ENCODE measurements at places on chromosomes 7 and 10.

GRCh38 chr7:65846008-65846570 lies 26.8 kb upstream of the VKORC1L1 start:
- DNase-seq = no peak

DNA sequence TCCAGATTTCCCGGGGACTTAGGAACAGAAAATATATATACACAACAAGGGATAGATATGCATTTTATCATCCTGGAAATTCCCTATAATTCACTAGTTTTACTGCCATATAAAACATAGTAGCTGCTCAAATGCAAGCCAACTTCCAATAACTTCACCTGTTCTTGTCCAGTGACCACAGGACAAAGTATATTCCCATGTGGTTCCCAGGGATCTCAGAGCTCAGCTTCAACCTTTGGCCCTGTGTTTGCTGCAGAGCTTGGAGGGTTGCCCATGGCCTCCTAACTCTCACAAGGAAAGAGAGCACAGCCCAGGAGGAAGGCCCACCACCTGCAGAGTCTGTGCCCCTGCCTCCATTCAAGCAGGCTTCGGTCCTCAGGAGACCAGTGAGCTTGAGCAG lies 4.5 kb upstream of the DRGX start:
- DNase-seq = no peak

DNA sequence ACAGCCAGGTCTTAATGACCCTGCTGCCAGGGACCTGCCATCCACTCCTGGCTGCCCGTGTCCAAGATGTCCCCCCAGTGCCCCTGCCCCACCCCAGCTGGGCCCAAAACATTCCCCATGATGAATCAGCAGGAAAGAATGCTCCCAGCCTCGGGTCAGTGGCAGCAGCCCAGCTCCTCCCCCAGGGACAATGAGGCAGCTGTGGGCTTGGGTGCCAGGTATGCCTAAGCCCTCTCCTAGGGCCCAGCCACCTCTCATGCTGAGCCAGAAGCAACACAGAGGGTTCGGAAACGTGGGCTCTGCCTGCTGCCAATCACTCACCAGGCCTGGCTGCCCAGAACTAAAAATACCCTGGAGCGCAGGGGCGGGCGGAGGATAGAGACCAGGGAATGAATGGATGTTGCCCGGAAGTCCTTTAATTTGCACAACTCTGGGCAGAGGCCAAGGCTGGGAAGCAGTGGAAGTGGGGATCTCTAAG lies 1.5 kb upstream of the LOXL4 start:
- DNase-seq = no peak

GRCh38 chr7:91280604-91281003 lies 16.4 kb downstream of the FZD1 start:
- DNase-seq = no peak

- no peak for DNase-seq
Observed at GRCh38 chr10:46522295-46523118, 34.0 kb downstream of the GPRIN2 start.

DNA sequence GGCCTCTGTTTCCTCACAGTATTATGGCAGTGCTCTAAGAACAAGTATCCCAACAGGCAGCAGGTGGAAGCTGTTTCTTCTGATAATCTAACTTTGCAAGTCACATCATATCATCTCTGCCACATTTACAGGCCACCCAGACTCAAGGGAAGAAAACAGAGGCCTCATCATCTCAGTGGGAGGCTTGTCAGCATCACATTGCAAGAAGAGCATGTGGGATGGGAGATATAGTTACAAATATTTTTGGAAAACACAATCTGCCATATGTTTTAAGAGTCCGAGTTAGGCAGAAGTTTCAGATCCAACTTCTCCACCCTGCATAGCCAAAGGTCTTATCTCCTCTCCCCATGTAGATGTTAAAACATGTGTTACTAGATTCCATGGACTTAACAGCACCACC lies 130.4 kb upstream of the PDE1C start:
- DNase-seq = no peak

- DNase-seq = no peak
Observed at GRCh38 chr10:85642421-85643170, 724.0 kb downstream of the GRID1 start.

GRCh38 chr7:49295146-49295545 lies 370.8 kb downstream of the CDC14C start:
- DNase-seq = no peak

- DNase-seq = peak; percentile 20
Observed at GRCh38 chr7:151795168-151795811, 81.6 kb downstream of the PRKAG2 start.

DNA sequence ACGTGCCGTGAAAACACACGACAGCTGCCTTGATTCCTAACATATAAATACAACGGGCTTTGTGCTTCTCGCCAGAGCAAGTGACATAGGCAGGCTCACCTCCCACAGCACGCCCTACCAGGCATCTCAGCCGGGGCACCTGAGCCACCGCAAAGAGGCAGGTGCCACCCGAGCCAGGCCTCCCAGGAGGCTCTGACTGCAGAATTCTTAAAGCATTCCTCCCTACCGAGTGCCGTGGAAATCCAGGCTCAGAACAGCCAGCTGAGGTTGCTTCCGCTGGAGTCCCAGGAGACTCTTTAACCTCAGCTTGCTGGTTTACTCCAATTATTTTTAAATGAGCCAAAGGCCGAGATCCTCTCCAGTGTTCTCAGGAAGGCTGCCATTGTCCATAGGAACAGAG lies 206.5 kb downstream of the USP6NL start:
- DNase-seq = no peak

GRCh38 chr10:3040069-3040468 lies 27.3 kb upstream of the PFKP start:
- no peak for DNase-seq

- no peak for DNase-seq
Observed at GRCh38 chr7:66634816-66635215, 6.1 kb downstream of the KCTD7 start.

DNA sequence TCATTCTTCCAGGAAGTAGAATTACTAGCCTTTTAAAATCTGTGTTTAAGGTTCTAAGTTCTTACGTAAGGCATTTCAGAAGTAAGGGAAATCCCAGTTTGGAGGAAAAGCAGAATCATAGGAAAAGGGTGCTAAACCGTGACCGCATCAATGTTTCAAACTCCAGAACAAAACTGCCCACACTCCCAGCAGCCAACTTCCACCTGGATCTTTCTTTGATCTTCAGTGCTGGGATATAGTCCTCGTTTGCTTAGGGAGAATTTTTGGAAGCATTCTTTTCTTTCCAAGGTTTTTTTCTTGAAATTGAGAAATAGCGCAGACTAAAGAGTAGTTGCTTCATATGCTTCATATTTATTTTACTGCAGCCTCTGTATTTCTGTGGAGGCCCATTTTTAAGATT lies 8.9 kb downstream of the PROSER2 start:
- DNase-seq = no peak

DNA sequence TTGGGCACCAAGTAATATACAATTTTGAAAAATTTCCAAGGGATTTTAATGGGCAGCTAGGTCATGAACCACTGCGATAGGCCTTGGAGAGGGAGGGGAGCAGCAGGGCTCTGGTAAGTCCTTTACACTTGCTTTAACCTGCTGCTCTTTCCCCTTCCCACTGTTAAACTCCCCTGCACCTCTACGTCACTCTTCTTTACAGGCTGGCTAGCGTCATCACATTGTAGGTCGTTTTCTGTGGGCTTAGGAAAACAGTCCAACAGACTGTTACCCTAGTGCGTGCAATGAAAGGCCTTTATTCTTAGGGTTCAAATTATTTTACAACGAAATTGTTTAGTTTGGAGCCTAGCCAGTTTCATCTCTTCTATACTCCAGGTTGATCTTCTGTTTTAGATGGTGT lies 235.7 kb downstream of the AUTS2 start:
- DNase-seq = no peak

GRCh38 chr10:5779730-5780129 lies 33.5 kb downstream of the GDI2 start:
- DNase-seq = no peak

- no peak for DNase-seq
Observed at GRCh38 chr10:108230478-108231170, 1066.1 kb upstream of the SORCS1 start.

DNA sequence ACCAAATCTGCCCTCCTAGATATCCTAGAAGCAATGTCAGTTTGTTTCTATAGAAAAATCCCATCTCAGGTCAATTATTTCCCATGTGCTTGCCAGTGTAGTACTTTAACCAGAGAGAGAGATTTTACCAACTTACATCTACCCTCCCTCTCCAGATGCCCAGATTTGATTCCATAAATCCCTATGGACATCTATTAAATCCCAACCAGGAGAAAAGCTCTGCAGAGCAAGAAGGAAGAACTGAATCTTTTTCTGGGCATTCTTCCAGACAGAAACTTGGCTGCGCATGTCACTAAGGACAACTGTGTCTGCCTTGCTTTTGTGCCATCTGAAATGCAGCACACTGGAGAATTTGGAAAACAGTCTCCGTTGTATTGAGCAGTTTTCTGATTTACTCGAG lies 597.6 kb downstream of the SORCS1 start:
- no peak for DNase-seq

DNA sequence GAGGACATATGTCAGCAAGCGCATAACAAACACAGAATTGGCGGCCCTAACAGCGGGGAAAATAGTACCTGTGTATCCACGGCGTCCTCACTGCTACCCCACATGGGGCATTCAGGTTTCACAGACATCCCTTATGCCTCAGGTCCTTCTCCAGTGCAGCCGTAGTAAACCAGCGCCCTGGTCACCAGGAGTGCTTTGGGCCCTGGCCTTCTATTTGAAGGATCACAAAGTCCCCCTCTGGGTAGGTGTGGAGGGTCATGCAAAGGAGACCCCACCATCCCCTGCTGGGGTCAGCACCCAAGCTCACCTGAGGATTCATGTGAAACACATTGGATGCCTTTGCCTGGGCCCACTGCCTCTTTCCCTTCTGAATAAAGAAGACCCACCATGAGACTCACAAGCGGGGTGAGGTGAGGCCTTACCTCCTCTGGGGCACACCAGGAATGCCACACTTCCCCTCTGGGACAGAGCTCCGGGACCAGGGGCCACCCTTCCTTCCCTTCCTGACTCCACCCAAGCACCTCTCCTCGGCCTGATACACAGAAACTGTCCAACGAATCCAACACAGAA lies 18.8 kb downstream of the CLRN3 start:
- no peak for DNase-seq

GRCh38 chr10:65950075-65950474 lies 975.8 kb upstream of the LRRTM3 start:
- no peak for DNase-seq

GRCh38 chr7:154693661-154694060 lies 309.3 kb downstream of the PAXIP1 start:
- no peak for DNase-seq

GRCh38 chr7:140261522-140261921 lies 84.7 kb upstream of the KDM7A start:
- no peak for DNase-seq

GRCh38 chr10:58952162-58952601 lies 224.3 kb upstream of the PHYHIPL start:
- DNase-seq = no peak

DNA sequence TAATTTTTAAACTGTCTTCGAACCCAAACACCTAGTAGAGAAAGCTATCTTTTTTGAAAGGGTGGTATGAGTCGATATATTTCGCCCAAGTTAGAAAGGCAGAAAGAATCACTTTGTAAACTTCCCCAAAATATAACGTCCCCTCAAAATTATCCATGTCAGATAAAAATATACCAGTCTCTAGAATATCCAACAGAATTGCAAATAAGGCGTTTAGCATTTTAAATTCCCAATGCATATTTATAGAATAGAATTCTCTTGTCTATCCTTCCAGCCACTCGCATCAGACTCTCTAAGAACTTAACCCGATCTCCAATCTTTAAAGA lies 2.1 kb downstream of the CTBP2 start:
- DNase-seq = no peak

GRCh38 chr7:4274286-4274685 lies 407.8 kb upstream of the FOXK1 start:
- no peak for DNase-seq

- no peak for DNase-seq
Observed at GRCh38 chr10:125602825-125603224, 80.1 kb downstream of the TEX36 start.

- DNase-seq = no peak
Observed at GRCh38 chr7:111685349-111685748, 123.1 kb upstream of the IMMP2L start.

GRCh38 chr10:70832852-70833528 lies 17.2 kb downstream of the SGPL1 start:
- DNase-seq = no peak

DNA sequence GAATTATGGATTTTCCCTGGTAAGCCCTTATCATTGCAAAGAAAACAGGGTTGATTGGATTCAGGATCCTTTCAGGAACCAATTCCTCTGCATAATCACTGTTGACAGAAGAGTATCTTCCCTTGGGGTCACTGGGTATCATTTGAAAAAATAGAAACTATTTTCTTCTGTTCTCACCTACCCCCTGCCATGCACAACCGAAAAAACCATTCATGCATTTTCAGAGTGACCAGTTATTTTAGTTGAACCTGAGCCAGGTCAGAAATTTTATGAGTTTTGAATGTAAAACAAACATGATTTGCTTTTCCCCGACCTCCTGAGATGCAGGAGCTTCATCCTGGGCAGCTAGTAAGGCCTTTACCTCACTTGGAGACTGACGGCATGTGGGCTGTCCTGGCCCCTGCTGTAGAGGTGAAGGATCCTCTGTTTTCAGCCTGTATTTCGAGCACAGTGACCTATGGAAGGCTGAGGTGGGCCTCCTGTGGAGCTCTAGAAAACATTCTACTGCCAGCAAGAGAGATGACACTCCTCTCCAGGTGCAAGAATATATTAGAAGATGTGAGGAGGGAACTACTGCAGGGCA lies 30.1 kb downstream of the TMEM178B start:
- no peak for DNase-seq

DNA sequence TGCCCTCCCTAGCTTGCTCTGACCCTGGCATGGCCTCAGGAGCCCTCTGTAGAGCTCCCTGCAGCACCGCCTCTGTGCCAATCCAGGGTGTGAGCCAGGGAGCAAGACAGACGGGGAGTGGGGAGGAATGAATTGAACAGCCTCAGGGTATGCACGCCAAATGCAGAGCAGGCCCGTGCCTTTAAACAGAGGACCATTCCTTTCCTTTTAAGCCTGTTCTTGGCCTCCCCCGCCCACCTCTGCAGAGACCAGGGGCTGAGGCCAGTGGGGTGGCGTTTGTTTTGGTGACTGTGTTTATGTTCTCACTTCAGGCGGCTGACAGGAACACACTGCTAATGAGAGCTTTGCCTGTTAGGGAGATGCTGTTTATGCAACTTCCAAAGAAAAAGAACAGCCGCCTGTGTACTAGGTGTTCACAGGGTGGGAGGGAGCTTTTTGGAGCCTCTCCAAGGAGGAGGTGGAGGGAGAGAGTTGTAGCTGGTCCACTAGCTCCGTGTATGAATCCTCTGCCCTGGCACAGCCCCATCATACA lies 528.1 kb upstream of the DPP6 start:
- no peak for DNase-seq

DNA sequence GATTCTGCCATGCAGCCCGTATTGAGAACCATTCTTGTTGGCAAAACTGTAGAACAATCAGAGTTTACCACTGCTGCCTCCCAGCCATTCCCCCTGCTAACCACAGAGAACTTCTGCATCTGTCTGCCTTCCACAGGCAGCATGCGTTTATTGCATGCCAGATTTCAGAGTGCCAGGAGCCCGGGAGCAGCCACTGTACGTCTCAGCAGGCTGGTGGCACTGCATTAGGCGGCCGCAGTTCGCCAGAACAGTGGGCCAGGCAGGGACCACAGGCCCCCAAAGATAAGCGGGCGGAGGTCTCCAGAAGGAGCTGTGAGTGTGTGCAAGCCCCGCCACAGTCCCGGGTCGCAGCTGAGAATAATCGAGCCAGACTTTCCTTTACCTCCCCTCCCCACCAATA lies 31.8 kb downstream of the ZNF467 start:
- DNase-seq = no peak

- no peak for DNase-seq
Observed at GRCh38 chr10:26987851-26988250, 112.4 kb downstream of the ANKRD26 start.

- peak; percentile 78 for DNase-seq
Observed at GRCh38 chr7:100563809-100564400, 9.8 kb downstream of the SAP25 start.

Measured in CD4-positive, alpha-beta T cell treated with Interleukin-1 beta for 1 hour (primary cell).